ENCODE measurements at places on chromosomes 2 and 18. TPM values are rescaled to one million over a fixed set of nuclear protein-coding genes. Genes with fewer than 3 reads are reported as not detected.

The CPS1 gene
- 7.2 TPM for total RNA-seq

The DYSF gene
- 87.3 TPM for total RNA-seq

The SKOR2 gene
- not detected for total RNA-seq

The EMX1 gene
- not detected for total RNA-seq

The CAPN14 gene
- under 0.01 TPM for total RNA-seq

The DSEL gene
- total RNA-seq: 7.8 TPM

The TBR1 gene
- total RNA-seq: under 0.01 TPM

The C2orf66 gene
- 0.09 TPM for total RNA-seq

The PCARE gene
- under 0.01 TPM for total RNA-seq

The YWHAQ gene
- total RNA-seq: 252 TPM

The RBKS gene
- total RNA-seq: 0.99 TPM

The GULP1 gene
- total RNA-seq: 35.5 TPM

The XIRP2 gene
- total RNA-seq: not detected

The TUBA3D gene
- total RNA-seq: not detected

The ANKRD62 gene
- not detected for total RNA-seq

The SP5 gene
- not detected for total RNA-seq

The TMEM37 gene
- 0.94 TPM for total RNA-seq

The ASIC4 gene
- not detected for total RNA-seq

The ITGAV gene
- 376 TPM for total RNA-seq

The DNER gene
- total RNA-seq: 0.09 TPM

The SERPINB11 gene
- not detected for total RNA-seq
